Tibial nerve (tissue), 4 donors: ENCODE measurements at places on chromosomes 11 and 22. TPM values are rescaled to one million over a fixed set of nuclear protein-coding genes. Genes with fewer than 3 reads are reported as not detected.

SAA1 gene
- 58.8 TPM for total RNA-seq

OR2AT4 gene
- total RNA-seq = 0.87 TPM

OR5M3 gene
- not detected for total RNA-seq

HORMAD2 gene
- not detected for total RNA-seq

APOC3 gene
- total RNA-seq = not detected

IFITM1 gene
- 238 TPM for total RNA-seq

JHY gene
- total RNA-seq = 17.3 TPM

DNA sequence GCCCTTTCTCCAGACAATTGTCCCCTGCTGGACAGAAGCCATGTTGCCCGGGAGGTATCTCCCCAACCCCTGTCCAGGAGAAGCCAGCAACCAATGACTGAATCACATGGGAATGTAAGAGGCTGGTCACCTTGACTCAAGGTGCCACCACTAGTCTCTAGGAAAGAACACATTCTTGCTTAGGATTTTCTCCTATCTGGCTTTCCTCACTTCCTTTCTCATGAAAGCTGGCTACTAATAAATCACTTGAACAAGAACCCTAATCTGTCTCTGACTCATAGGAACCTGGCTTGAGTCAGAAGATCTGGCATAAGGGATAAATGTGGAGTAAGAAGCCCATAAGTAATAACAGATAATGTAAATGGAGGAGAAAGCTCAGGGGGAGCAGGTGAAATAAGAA is 101.4 kb upstream of the C11orf87 start:
- no peak overlapping the region for H3K27ac ChIP-seq
- H3K4me1 ChIP-seq = no peaks in the 10 kb centered on the region
- H3K27me3 ChIP-seq = no peaks in the 10 kb centered on the region
- no peaks in the 10 kb centered on the region for H3K36me3 ChIP-seq

DNA sequence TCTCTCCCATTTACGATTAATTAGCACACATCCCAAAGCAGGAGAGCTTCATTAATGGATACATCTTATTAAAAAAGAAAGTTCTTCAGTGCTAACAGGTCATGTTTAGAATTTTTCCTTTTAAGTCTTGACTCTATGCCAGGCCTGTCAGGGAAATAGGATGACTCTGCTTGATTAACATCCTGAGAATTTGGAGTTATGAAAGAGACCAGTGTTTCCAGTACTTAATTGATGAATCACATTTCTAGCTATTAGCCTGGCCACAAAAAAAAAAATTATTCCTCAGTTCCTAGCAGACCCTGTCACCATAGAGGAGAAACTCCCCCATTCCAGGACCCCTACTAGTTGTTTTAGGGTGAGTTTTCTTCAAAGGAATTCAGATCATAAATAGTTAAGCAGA is 23.6 kb upstream of the ME3 start:
- H3K4me3 ChIP-seq = no peak overlapping the region
- no peaks in the 10 kb centered on the region for H3K4me1 ChIP-seq
- DNase-seq = no peak
- peak overlapping the region; percentile 54 for H3K27ac ChIP-seq

- H3K27ac ChIP-seq = no peak overlapping the region
- no peak for DNase-seq
These were observed 22.8 kb upstream of the TP53AIP1 start for GRCh38 chr11:128965485-128965884.

GRCh38 chr11:121321614-121322243 is 29.2 kb downstream of the SC5D start:
- H3K36me3 ChIP-seq = no peaks in the 10 kb centered on the region
- no peak overlapping the region for H3K27ac ChIP-seq
- H3K27me3 ChIP-seq = no peaks in the 10 kb centered on the region
- no peaks in the 10 kb centered on the region for H3K4me1 ChIP-seq
- no peak overlapping the region for H3K4me3 ChIP-seq
- no peak for DNase-seq

- H3K27ac ChIP-seq = peak overlapping the region; percentile 95
- DNase-seq = peak; percentile 44
- H3K4me1 ChIP-seq = no peaks in the 10 kb centered on the region
- no peaks in the 10 kb centered on the region for H3K36me3 ChIP-seq
These were observed 671 bp upstream of the PICALM start for GRCh38 chr11:86069408-86070101.

GRCh38 chr11:289398-289711 is 429 bp downstream of the PGGHG start:
- H3K4me3 ChIP-seq = peak overlapping the region; percentile 69
- peak overlapping the region; percentile 87 for H3K27ac ChIP-seq
- no peaks in the 10 kb centered on the region for H3K4me1 ChIP-seq
- peaks cover 16% of the 10 kb centered on the region for H3K27me3 ChIP-seq

- DNase-seq = no peak
- H3K27ac ChIP-seq = no peak overlapping the region
- H3K36me3 ChIP-seq = no peaks in the 10 kb centered on the region
These were observed 171.3 kb upstream of the TMEM45B start for GRCh38 chr11:129644326-129644725.

GRCh38 chr11:78253797-78254196 is 65.1 kb downstream of the USP35 start:
- no peaks in the 10 kb centered on the region for H3K27me3 ChIP-seq
- DNase-seq = no peak
- H3K36me3 ChIP-seq = no peaks in the 10 kb centered on the region
- no peak overlapping the region for H3K27ac ChIP-seq
- H3K4me1 ChIP-seq = peaks cover 24% of the 10 kb centered on the region

- no peak for DNase-seq
- H3K4me1 ChIP-seq = no peaks in the 10 kb centered on the region
- H3K27me3 ChIP-seq = no peaks in the 10 kb centered on the region
- no peak overlapping the region for H3K27ac ChIP-seq
These were observed 31.5 kb upstream of the GLYATL1 start for GRCh38 chr11:58907780-58908179.

DNA sequence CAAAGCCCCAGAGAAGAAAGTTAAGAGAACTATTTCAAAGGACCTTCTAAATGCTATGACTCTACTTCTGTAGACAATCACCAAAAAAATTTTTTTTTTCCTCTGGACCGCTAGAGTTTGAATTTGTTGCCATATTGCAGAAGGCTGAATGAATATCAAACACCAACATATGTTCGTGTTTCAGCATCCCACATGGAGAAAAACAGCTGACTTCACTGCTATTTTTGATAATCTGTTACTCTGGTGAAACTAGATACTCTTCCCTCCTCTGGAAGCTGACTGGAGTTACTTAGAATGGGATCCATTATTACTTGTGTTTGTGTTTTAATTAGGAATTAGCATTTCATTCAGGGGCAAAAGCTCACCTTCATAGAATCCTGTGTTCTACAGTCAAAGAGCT is 447.0 kb downstream of the AASDHPPT start:
- no peaks in the 10 kb centered on the region for H3K36me3 ChIP-seq
- no peak overlapping the region for H3K27ac ChIP-seq
- H3K27me3 ChIP-seq = no peaks in the 10 kb centered on the region
- no peak overlapping the region for H3K4me3 ChIP-seq
- no peaks in the 10 kb centered on the region for H3K4me1 ChIP-seq

GRCh38 chr11:129352676-129353075 is 23.0 kb upstream of the BARX2 start:
- H3K27me3 ChIP-seq = no peaks in the 10 kb centered on the region
- no peak for DNase-seq
- no peak overlapping the region for H3K27ac ChIP-seq
